Stimulated activated CD8-positive, alpha-beta memory T cell treated with anti-CD3 and anti-CD28 coated beads, Interleukin-7, amount 100 ng/mL, for 24 hours (primary cell): ENCODE measurements at places on chromosomes 12 and 14.

- DNase-seq, result no peak
Measured at GRCh38 chr14:72686832-72687231, 207.1 kb downstream of the DPF3 start.

- no peak for DNase-seq
Measured at GRCh38 chr14:101353422-101353821, 207.9 kb upstream of the DIO3 start.

DNA sequence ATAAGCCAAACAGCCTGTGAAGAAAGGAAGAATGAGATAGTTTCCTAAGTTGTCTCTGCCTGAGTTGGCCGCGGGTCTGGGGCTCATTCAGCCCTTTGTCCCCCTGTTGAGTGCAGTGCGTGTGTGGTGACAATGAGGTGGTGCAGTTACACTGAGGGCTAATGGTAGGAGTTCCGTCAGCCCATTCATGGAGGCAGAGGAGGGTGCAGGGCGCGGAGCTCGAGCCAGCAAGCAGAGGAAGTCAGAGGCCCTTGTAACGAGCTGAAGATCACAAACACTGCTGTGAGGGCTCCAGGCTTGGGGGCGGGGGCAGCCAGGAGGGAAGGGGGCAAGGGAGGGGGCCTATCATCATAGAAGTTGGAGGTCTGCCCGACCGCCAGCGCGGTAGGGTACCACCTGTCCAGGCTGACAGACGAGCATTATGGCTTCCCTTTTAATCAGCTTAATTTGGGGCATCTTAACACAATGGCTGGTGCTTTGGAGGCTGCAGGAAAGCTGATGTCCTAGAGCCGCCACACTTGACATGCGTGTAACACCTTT is 20.5 kb downstream of the CCND2 start:
- no peak for DNase-seq

DNA sequence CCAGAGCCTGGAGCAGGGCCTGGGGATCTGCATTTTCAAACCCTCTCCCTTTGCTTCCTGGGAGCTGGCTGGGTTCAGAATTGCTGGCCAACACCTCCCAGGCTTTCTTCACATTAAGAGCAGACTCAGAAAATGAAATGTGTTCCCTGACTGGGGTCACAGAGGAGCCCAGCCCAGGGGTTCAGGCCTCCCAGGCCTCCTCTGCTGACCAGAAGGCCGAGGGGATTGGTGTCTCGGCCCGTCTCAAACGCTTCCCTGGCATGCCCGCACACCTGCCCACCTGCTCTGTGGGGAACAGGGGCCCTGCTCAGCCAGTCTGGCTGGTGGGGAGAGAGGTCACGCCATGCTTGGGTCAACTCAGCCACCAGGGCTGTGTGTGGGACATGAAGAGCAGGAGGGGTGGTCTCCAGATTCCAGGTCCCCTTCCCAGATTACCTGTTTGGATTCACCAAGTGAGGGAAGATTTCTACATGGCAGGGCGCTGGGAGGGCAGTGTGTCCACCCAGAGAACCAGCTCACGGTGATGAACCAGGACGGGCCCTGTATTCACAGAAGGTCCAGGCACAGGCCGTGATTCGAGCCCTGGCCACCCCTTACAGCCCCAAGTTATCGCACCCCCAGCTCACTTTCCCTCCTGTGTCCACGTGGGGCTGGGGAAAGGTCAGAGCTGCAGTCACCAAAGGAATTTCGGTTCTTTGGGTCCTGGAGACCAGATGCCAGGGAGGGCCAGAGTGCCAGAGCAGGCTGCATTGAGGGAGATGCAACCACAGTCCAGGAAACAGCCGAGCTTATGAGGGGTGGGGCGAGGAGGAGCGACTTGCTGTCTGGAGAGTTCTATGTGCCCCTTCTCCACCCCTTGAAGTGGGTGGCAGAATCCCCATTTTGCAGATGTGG is 55.2 kb upstream of the RIN3 start:
- no peak for DNase-seq
